Activated CD8-positive, alpha-beta memory T cell treated with anti-CD3 and anti-CD28 coated beads for 1 hour (primary cell): ENCODE measurements at places on chromosomes 7 and 10.

DNA sequence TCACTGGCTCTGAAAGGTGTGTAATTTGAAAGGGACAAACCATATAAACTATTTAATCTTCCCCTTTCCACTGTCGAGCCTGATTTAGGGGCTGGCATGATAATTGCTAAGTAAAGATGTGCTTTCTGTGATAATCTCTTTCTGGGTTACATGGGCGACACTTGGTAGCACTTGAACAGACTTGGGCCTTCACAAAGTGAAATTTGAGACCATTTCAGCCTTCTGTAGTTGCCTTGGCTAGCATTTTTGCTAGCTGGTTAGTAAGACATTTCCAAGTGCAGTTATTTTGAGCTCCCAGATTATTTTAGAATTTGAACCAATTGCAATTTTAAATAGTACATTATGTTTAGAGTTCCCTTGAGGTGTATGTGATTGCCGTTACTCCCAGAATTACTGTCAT lies 432.7 kb upstream of the GALNT17 start:
- DNase-seq = no peak

DNA sequence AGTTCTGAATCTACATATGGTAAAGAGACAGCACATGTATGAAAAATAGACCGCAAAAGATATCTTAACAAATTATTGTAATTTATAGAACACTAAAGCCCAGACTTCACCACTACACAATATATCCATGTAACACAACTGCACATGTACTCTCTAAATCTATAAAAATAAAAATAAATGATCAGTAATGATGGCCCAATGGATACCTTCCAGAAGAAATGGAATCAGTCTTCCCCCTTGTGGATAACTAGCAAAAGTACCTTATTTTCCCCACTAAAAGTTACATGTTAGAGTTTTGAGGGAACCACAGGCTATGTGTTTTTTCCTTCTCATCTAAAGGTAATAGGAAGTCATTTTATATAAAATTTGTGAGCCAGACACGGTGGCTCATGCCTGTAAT lies 25.7 kb downstream of the C7orf25 start:
- DNase-seq = no peak

GRCh38 chr10:3391657-3392056 lies 219.1 kb upstream of the PITRM1 start:
- no peak for DNase-seq

GRCh38 chr10:31578181-31578852 lies 259.3 kb downstream of the ZEB1 start:
- no peak for DNase-seq

DNA sequence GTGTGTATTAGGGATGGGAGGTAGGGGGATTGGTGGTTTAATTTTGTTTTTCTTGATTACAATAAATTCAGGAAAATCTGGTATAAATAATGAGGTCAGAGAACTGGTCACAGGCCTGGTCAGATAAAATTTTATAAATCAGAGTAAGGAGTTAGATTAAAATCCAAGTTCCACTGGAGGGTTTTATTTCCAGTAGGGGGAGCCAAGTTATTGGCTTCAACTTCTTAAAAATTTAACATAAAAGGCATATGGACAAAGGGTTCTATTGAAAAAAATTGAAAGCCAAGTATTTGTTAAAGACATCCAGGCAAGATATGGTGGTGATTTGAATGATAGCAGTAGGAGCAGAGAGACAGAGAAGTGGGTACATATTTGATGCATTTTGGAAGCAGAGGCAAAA lies 763.3 kb downstream of the SORCS1 start:
- DNase-seq = no peak

- no peak for DNase-seq
These were observed 7.9 kb downstream of the NUB1 start for GRCh38 chr7:151349507-151349853.

- DNase-seq = no peak
These were observed 30.6 kb downstream of the NET1 start for GRCh38 chr10:5442990-5443370.

GRCh38 chr7:114084472-114085312 lies 165.9 kb upstream of the PPP1R3A start:
- DNase-seq = no peak

DNA sequence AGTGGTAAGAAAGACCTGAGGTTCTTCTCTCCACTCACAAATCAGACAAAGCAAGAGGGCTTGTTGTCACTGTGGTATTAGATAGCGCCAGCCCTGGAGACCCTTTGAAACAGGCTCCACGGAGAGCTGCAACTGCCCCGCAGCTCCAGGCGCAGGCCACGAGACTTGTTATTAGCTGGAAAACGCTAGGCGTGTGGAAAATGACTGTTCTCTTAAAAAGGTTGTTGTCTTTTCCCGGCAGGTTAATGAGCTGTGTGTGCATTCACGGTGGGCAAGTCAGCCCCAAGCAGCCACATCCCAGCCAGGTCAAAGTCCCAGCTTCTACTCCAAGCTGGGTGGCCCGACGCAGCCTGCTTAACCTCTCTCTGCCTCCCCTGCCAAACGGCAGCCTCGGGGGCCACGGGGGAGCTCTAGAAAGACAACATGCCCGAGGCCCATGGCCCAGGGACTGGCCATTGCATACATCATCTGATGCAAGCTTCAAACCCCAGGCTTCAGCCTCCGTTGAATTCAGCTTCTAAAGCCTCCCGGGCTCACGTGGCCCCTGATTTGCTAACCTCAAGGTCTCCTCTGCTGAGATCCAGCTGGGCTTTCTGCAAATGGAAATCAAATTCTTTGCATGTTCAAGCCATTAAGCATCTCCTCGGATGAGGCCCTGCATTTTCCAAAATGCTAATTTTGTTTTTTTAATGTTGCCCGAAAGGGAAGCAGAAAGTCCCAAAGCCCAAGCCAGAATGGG lies 61.3 kb upstream of the DNAAF5 start:
- DNase-seq = no peak

GRCh38 chr7:6106140-6106904 lies 75.1 kb downstream of the ANKRD61 start:
- no peak for DNase-seq

DNA sequence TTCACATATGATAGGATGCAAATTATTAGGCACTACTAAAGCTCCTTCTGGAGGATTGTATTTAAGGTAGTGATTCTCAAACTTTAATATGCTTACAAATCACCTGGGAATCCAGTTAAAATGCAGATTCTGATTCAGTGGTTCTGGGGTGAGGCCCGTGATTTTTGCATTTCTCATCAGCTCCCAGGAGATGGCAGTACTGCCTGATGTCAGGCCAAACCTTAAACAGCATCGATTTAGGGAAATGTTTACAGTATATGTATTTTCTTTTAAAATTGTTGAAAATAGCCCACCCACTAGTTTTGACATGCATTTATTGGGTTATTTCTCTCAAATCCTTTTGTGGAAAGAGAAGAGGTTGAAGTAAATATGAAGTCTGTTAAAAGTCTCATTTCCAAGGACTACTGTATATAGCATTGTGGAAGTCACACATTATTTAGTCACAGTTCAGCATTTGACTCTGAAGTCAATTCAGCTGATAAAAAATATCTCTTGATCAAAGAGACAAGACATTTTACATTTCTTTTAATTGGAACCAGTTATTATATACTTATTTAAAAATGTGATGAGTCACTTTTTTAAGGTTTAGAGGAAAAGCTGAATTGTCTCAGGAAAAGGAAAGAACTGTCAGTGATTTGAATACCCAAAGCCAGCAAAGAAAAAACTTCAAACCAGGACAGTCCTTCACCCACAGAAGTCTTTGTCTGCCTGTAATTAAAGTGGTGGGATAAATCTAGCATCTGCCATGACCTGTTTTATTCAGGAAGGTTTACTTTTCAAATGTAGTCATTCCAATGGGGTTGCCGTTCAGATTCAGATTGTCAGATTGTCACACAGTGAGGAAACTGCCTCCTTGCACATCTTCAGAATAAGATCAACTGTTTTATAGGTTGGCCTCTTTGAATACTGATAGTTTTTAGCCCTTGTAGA lies 21.1 kb upstream of the HBP1 start:
- no peak for DNase-seq

DNA sequence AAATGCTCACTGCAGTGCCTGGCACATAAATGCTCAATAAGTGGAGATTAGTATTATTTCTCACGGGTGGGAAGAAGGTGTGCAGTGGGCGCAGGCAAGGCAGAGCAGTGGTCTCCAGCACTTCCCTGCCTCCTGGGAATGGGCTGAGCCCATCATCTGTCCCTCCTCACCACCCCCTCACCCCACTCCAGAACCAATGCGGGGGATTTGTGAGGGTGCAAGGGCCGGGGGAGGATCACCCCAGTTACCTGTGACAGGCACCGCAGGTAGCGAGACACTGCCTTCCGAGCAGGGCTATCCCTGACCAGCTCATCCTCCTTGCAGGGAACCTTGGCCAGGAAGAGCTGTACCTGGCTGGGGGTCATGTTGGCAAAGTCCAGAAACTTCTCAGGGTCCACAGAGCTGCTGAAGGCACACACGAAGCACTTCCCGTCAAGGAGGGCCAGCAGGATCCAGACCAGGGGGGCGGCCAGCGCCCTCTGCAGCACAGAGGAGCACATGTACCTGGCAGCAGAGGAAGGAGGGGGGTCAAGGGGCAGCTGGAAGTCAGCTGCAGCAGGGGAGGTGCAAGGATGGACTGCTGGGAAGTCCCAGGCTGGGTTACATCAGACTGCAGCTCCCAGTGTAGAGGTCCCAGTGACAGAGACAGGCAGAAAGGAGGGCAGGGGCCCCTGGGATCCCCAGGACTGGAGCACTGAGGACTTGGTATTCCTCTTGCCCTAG lies 2.8 kb downstream of the CALHM3 start:
- no peak for DNase-seq

DNA sequence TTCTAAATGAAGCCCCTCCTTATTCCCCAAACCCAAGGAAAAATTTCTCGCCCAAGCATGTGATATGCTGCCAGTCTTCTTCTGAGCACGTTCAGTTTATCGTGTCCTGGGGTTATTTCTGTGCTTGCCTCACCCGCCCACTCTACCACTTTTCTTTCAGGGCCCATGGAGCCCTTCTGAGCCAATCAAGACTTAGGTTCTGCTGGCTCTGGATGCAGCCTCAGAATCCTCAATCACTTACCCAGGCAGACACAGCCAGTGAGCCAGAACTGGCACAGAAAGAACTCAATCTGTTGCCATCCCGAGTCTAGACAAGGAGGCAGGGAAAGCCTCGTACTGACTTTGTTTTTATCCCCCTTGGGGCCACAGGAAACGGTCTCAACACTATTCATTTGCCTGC lies 34.2 kb upstream of the C10orf90 start:
- no peak for DNase-seq

- DNase-seq = no peak
These were observed 227.5 kb upstream of the CHRM2 start for GRCh38 chr7:136640977-136641376.

GRCh38 chr7:130135208-130136205 lies 65.2 kb downstream of the KLHDC10 start:
- DNase-seq = no peak

DNA sequence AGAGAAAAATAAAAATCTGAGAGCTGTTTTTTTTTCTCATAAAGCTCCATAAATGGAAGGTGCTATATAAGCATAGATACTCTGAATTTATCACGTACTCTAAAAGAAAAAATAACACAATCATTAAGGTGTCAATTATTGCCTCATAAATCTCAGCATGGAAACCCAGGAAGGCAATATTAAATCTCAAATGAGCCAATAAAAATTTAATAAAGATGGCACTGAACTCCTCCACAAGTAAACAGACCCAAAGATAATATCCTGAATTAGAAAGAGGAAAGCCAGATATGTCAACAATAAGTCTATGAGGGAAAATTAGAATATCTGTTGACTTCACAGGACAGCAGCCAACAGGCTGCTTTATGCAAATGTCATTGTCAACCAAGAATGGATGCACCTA lies 66.5 kb downstream of the CDK6 start:
- no peak for DNase-seq

GRCh38 chr7:94182066-94182465 lies 177.9 kb upstream of the BET1 start:
- no peak for DNase-seq

- DNase-seq = no peak
These were observed 6.9 kb upstream of the PFKP start for GRCh38 chr10:3060481-3060889.

DNA sequence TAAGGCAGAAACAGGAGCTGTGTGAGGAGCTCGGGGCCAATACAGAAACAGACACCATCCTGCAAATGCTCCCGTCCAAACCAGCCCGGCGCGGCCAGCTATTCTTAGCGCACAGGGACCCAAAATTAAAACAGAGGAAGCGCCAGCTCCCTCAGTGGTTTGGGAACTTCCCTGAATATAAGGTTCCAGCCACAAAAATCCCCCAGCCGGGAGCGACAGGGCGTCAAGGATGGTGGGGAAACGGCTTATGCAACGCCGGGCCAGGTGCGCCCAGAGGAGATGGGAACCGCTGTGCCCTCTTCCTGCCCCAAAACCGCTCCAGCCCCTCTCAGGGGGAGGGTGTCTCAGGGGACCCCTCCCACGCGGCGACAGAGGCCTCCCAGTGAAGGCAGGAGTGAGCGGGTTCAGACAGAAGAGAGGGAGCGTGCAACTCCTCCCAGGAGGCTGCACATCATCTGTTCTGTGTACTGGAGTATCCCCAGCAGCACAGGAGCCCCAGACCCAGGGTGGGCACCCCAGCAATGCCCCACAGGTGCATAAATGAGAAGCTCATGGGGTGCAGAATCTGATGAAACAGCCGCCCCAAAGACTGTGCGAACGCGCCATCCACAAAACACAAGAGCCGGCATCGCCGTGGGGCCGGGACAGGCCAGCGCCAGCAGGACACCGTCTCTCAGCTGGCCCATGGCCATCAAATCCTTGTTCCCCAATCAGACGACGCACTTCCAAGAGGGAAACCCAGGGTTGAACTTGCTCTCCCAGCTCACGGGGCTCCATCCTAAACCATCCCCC lies 73.9 kb upstream of the PDGFA start:
- DNase-seq = no peak

GRCh38 chr10:119807960-119808697 lies 64.5 kb downstream of the MCMBP start:
- DNase-seq = no peak

- no peak for DNase-seq
These were observed 139.2 kb downstream of the C10orf105 start for GRCh38 chr10:71580415-71580814.

DNA sequence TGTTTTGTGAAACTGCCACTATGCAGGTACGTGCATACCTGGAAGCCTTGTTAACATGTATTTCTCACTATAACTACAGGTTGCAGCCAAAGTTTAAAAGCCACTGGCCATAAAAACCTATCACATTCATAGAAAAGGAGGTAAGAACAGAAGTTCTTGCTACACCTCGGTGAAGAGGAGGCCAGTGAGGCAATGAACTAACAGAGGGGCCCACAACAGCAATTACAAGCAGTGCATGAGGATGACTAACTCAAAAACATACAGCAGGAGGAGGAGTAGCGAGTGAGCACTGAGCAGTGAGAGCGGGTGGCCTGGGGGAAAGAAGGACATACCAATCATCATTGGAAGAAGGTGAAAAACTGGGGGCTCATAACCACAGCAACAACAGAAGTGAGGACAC lies 51.6 kb downstream of the NUDCD3 start:
- no peak for DNase-seq
